Activated CD4-positive, alpha-beta memory T cell treated with anti-CD3 and anti-CD28 coated beads for 36 hours (primary cell): ENCODE measurements at places on chromosomes 1 and 21.

DNA sequence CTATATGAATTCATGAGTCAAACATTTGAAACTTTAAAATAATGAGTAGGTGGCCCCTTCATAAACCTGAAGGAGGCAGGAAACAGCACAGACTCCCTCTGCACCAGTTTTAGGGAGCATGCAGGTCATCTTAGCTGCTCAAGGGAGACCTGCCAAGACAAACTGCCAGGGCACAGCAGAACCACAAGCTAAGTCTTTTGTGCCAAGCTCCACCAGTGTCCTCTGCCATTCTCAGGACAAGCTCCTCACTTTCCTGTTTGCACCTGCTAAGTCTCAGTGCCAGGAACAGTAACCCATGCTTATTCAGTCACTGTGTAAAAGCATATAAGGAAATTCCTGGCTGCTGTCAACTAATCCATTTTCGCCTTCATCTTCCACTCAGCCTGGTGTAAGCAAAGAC is 368.9 kb downstream of the SEC16B start:
- DNase-seq, result no peak

DNA sequence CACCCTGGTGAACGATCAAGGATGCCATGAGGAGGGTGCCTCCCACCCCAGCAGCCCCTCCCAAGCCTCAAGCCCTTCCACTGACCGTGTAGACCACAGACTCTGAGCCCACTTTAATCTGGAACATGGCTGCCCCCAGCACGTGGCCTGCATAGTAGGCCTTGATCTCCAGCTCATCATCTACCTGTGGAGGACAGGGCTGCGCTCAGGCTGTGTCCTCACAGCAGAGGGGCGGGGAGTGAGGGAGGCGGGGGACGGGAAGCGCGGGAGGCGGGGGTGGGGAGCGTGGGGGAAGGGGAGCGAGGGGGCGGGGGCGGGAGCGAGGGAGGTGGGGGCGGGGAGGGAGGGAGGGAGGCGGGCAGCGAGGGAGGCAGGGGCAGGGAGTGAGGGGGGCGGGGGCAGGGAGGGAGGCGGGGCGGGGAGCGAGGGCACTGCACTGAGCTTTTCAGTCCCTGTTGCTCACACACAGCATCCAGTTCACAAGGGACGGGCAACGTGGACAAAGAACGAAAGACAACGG is 7.1 kb downstream of the PUSL1 start:
- DNase-seq, result no peak

DNA sequence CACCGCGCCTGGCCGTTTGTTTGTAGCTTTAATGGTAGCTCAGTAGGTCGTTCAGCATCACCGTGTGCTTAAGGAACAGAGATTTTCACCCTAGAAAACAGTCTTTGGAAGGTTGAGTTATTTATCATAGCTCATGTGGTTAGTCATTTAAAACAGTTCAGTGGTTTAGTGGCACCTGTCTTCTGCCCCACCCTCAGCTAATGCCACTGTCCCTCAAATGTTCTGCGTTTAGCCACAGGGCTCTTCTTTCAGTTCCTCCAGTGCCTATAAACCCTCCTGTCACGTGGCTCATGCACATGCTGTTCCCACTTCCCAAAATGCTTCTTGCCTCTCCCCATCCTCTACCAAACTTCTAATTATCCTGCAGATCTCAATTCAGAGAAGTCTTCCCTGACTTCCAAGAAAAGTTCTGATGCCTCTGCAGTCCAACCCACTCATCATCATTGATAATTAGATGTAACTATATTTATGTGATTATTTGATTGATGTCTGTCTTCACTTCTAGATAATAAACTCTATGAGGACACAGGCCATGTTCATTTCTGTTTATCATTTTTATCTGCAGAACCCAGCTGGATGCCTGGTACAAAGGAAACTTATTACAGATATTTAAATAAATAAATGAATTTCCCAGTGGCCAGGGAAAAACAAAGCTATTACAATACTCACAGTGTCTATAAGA is 14.4 kb upstream of the DIPK1A start:
- DNase-seq, result peak; percentile 51

- DNase-seq, result peak; percentile 59
These were observed 36.2 kb upstream of the IPO9 start for GRCh38 chr1:201792534-201793305.

DNA sequence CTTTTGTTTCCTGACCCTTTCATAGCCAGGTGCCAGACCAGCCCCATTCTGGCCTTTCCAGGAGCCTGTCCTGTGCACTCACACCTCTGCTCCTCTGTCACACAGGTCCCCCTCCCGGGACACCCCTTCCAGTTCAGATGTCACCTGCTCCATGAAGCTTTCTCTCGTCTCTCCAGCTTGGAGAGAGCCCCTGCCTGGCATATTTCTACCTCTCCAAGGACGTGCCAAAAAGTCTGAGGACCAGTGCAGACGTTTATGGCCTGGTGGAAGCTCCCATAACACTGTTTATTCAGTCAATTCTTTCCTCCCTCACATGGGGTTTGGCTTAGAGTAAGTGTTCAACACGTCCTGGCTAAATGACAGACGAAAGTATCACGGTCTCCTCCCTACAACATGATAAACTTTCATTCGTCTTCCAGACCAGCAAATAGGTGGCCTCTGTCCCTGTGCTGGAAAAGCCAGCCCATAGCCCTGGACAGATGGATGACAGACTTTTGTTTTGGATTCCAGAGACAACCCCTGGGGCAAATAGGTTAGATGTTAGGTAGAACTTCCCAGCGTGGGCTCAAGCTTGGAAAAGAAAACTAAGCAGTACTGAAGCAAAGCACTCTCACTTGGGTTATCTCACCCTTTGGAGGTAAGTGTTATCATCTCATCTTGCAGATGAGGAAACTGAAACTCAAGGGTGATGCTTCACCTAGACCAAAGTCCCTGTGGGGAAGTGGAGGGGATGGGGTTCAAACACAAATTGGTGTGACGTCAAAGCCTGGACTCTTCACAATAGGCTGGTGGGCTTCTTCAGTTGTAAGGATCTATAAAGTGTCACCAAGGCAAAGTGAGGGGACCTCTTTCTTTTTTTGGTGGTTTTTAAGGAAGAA is 52.9 kb upstream of the ECE1 start:
- DNase-seq, result peak; percentile 59
